NCI-H187 treated with DMSO at 0.1 percent for 48 hours (cell line): ENCODE measurements at places on chromosomes 3 and 15.

DNA sequence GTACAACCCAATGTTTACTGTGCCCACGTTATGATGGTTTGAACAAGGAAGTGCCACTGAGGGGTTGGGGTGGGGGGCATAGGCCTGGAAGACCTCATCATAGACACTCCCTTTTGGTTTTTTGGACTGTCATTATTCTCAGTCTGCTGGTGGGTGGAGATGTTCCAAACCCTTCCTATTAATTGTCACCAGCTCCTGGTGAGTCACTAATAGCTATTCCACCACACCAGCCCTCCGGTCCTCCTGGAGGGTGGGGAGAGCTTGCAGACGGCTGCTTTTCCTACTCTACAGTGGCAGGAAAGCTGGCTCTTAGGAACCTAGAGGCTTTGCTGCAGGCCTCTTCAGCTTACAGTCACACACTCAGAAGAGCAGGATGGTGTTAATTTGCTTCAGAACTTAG, 9.0 kb upstream of the COPG1 start:
- no peak for DNase-seq

- no peak for DNase-seq
These were observed 152.1 kb upstream of the TBC1D5 start for GRCh38 chr3:17894434-17895060.

DNA sequence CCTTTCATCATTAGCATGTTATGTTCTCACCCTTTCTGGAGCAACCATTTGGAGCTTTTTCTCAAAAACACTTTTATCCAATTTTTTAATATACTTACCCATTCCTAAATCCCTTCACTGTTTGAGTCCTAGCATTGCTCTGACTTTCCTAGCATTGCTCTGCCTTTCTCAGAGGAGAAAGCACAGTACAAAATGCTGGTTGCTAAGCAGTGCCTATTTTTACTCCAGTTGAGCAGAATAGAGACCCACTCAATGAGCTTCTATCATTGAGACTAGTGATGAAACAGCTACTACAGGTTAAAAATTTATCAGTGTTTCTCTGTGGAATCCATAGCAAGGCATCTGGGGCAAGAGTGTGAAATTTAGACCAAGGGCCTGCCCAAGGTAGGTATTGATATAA, 21.8 kb upstream of the IL1RAP start:
- no peak for DNase-seq

GRCh38 chr15:69161079-69161877, 843 bp downstream of the GLCE start:
- DNase-seq, result no peak

DNA sequence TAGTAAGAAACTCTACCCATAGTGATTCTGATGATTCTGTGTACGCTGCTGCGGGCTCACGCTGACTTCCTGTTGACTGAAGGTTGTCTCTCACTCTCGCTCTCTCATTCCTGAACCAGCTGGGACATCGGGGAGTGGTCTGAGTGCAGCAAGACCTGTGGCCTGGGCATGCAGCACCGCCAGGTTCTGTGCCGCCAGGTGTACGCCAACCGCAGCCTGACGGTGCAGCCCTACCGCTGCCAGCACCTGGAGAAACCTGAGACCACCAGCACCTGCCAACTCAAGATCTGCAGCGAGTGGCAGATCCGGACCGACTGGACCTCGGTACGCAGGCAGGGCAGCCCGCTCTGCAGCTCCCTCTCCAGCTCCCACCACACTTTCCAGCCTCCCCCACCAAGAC, 63.6 kb upstream of the NR2E3 start:
- peak; percentile 40 for DNase-seq

DNA sequence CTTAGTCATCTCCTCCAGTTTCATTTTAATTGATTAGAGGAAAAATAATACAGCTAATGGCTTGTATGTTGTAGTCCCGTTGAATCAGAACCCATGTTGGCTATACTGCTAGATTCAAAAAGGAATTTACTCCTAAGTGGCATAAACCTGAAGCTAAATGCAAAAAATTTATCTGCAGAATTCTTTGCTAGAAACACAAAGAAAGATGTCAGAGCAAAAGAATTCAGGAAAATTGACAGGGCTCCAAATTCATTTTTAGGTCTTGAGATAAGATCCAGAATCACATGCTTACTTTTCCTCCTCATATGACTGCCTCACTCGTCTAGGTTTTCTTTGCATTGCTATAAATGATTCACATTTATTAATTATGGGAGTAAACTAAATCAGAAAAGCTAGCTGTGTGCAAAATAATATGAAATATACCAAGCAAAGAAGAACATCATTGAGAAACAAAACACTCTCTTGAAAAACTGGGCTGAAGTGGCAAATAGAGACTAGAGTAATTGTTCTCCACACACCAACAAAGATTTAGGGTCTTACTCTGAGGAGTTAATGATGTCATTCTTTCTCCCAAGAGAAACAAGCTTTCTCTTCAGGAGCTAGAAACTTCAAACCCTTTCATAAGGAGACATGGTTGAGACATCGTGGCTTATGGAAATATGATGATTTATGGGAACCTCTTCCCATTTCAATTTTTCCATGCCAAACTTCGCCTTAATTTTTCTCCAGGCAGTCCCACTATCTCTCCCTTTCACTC, 94.8 kb upstream of the FEZF2 start:
- DNase-seq, result no peak

GRCh38 chr3:112619295-112619694, 21.6 kb downstream of the CCDC80 start:
- no peak for DNase-seq

DNA sequence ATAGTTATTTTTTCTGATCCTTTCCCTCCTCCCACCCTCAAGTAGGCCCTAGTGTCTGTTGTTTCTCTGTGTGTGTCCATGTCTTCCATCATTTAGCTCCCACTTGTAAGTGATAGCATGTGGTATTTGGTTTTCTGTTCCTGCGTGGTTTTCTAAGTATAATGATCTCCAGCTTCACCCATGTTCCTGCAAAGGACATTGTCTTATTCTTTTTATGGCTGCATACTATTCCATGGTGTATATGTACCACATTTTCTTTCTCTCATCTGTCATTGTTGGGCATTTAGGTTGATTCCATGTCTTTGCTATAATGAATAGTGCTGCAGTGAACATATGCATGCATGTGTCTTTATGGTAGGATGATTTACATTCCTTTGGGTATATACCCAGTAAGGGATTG, 145.7 kb upstream of the NR2E3 start:
- no peak for DNase-seq

GRCh38 chr3:42751609-42752008, 21.4 kb downstream of the CCDC13 start:
- no peak for DNase-seq

- no peak for DNase-seq
These were observed 35.1 kb downstream of the HMG20A start for GRCh38 chr15:77455696-77456321.

DNA sequence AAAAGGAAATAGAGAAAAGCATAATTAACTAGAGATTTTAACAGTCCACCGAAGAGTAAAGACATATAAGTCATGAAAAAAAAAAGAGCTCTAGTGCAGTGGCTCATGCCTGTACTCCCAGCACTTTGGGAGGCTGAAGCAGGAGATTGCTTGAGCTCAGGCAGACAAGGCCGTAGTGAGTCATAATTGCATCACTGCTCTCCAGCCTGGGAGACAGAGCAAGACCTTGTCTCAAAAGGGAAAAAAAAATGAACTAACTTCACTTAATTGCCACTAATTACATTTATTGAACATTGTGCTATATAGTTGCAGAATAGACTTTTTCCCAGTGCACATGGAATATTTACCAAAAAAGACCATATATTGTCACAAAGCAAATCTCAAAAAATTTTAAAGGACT, 221.8 kb downstream of the CBLB start:
- no peak for DNase-seq

- no peak for DNase-seq
These were observed 34.5 kb upstream of the ABHD10 start for GRCh38 chr3:111944372-111944771.

DNA sequence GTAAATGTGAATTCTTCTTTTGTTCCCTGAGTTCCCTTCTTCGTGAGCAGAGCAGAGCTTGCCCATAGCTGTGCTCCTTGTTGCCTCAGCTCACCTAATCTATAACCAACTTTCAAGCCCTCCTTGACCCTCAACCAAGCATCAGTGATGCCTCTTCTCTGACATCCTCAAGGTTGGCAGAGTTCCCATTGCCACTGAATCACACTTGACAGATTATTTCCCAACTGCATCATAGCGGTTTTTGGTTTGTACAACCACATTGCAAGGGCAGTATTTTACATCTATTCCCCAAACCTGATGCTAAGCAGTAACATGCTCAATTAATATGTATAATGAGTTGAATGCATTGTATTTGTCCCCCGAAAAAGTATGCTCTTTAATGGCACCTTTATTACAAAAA, 133.0 kb upstream of the SNTN start:
- DNase-seq, result no peak
